Cortex of kidney (tissue), 1 donor: ENCODE measurements at places on chromosomes 6 and 20.

- DNase-seq: no peak
Measured at GRCh38 chr6:165858586-165858985, 195.5 kb upstream of the PDE10A start.

- DNase-seq: no peak
Measured at GRCh38 chr20:32395066-32395465, 36.9 kb downstream of the ASXL1 start.

- no peak for DNase-seq
Measured at GRCh38 chr20:57664476-57664875, 44.2 kb upstream of the ZBP1 start.

GRCh38 chr6:121849477-121849876, 414.0 kb downstream of the GJA1 start:
- no peak for DNase-seq

DNA sequence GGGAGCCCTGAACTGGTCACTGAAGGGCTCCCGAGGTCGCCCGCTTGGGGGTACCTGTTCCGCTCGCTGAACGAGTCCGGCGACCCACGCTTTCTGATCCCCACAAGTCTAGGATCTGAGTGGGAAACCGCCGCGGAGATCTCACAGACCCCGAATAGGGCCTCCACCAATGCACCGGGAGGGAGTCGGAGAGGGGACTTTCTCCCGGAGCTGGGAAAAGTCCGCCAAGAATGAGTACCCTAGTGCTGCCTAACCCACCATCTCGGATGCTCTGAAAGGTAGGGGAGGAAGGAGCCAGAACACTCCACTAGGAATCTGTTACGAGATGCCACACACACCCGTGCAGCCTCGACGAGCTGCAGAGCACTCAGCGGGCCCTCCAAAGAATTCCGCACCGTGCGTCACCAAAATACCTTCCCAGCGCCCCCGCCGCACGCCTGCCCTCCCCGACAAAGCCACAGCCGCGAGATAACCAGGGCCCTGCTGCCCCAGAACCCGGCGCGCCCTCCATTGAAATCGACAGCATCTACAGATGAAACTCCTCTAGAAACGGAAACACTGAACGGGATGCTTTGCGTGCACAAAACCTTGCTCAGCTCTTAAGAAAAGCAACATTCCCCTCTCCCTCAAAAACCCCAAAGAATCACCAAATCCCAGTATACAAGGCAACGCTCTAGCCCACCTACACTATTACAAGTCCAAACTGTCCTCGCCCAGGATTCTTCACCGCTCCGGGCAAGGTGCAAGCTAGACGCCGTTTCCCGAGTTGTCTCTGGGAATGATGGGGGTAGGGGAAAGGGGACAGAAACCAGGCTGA, 686 bp downstream of the COL12A1 start:
- no peak for DNase-seq

GRCh38 chr6:113763311-113763766, 93.8 kb upstream of the MARCKS start:
- DNase-seq: no peak

DNA sequence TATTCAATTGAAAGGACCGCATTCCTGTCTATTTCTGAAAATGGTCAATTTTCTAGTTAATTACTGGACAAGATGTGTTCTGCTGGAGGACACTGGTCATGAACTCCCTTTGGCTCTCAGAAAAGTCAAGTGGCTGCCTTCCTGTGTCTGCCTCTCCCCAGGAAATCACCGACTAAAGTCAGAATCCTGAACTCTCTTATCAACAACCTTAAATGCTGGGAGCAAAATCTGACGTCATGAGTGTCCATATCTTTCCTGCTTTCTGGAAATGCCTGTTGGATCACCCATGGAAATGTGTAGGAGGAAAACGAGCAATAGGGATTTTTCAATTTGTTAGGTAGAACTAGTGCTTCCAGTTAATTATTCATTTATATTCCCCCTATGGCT, 53.5 kb upstream of the PLCB1 start:
- DNase-seq: no peak

- DNase-seq: no peak
Measured at GRCh38 chr6:138517635-138518034, 18.3 kb upstream of the NHSL1 start.

DNA sequence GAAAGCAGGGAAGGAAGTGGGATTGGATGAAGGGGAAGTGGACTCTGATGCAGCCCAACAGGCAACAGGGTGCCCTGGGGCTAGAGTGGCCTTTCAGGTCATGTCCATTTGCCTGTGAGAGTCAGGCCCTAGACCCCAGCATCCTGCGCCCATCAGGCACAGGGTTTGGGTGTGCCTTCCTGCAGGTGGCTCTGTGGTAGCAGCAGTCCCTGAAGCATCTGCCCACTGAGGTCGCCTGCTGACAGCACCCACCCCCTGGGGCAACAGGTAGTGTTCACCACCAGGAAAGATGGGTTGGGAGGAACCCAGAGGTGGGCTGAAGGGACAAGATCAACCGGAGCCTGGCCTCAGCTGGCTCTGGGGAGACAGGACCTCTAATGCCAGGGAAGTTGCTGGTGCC, 3.6 kb downstream of the PACSIN1 start:
- no peak for DNase-seq

- DNase-seq: no peak
Measured at GRCh38 chr6:150301846-150302519, 66.8 kb upstream of the IYD start.
